NCI-H1436 (cell line): ENCODE measurements at places on chromosomes 13 and 19.

GRCh38 chr13:52449331-52450011 lies 963 bp downstream of the VPS36 start:
- DNase-seq, result no peak

DNA sequence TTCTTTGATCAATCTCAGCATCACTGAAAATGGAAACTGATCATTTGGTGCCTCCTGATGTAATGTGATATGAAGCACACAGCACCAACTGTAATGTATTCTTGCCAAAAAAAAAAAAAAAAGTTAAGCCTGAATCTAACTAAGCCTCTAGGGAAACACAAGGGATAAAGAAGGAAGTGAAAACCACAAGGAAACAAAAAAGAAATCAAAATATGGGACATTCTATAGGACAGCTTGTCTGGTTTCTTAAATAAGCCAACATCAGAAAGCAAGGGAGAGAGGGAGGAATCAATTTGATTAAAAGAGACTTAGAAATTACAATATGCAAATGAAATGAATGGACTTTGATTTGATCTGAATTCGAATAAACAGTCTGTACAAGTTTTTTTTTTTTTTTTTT lies 20.6 kb upstream of the METTL21C start:
- DNase-seq, result no peak

DNA sequence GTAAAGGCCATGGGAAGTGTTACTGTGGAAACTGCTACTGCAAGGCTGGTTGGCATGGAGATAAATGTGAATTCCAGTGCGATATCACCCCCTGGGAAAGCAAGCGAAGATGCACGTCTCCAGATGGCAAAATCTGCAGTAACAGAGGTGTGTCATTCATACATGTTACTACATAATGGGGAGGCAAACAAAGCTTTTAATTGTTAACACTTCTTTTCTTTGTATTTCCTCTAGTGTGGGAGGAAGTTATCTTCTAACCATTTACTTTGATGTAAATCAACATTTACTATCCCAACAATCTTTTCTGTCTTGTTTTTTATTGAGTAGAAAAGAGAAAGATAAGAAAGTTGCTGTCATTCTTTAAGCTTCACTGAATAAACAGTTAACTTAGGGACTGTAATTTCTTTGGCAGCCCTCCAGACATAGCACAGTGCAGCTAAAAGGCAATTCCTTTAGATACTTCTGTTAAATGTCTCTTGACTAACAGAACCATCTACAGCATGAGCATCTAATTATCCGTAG lies 126.9 kb downstream of the ITGBL1 start:
- DNase-seq, result peak; percentile 29

DNA sequence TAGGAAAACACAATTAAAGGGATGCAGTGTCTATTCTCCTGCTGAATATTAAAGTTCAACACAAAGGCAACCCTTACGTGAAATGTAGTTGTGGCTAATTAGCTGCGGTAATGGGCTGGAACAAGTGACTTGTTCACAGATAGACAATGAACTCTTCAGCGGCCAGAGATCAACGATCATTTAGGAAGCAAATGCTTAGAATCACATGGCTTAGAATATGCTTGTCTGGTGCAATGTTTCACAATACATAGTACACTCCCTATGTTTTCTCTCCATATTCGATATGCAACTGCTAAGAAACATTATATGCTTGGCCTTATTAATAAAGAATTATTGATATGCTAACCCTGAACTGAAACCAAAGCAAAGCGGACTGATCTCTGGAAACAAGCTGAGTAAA lies 25.7 kb upstream of the MTUS2 start:
- no peak for DNase-seq

DNA sequence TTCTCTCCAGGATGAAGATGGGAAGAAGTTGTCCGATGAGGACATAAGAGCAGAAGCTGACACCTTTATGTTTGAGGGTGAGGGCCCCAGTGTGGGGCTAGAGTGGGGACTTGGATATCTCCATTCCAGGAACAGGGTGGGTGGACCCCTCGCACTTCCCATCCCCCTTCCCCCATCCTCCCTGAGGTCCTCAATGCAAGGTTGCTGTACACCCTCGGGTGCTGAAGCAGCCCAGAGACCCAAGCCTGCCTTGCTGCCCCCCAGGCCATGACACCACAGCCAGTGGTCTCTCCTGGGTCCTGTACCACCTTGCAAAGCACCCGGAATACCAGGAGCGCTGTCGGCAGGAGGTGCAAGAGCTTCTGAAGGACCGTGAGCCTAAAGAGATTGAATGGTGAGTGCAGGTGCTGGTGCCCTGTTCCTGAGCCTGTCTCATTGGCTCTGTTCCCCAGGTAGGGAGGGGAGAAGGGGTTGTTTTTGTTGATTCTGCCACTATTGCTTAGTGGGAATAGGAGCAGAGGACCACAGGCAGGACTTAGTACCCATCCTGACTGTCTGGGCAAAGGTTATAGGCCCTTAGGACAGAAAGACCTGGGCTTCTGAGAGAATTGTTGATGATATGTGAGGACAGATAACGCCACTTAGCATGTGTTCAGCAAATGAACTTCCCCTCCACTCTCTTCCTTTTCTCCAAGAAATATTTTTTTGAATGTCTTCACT lies 12.0 kb downstream of the CYP4F3 start:
- DNase-seq, result no peak

DNA sequence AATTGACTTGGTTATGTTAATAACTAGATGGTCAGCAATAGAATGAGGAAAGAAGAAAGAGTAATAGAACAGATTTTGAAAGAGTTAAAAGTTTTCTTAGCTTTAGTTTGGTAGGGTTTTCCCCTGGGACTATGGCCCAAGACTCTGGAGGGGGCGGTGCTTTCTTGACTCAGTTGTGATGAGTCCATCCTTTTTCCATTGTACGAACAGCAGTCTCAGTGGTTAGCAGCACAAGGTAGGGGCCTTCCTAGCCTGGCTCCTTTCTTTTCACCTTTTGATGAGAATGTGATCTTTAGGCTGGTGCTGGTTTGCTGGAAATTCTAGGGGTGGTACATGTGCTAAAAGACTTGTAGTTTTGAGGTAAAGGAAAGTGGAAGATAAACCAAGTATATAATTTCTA lies 38.8 kb downstream of the ZNF506 start:
- DNase-seq, result no peak

- peak; percentile 87 for DNase-seq
Measured at GRCh38 chr19:17260842-17261325, 3.7 kb downstream of the USHBP1 start.

DNA sequence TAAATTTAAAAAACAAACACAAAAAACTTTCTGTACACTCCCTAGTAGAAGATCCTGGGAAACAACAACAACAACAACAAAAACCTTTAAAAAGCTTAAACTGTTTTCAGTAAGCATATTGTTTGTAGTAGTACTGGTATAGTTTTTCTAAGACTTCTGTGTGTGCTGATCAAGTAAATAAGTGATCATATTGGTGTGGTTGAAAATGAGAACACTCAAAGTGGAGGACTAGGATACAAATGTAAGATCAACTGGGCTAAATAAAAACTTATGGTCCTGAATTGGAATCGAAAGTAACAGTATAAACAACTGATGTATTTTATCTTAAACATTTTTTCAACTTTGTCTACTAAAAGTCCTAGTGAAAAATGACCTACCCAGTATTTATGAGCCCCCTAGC lies 135.5 kb downstream of the FOXO1 start:
- no peak for DNase-seq

GRCh38 chr13:75764251-75764925 lies 128.3 kb downstream of the LMO7 start:
- no peak for DNase-seq

- no peak for DNase-seq
Measured at GRCh38 chr13:36417331-36417730, 15.0 kb upstream of the CCNA1 start.

GRCh38 chr13:62933809-62934208 lies 1518.2 kb upstream of the PCDH20 start:
- DNase-seq, result no peak

DNA sequence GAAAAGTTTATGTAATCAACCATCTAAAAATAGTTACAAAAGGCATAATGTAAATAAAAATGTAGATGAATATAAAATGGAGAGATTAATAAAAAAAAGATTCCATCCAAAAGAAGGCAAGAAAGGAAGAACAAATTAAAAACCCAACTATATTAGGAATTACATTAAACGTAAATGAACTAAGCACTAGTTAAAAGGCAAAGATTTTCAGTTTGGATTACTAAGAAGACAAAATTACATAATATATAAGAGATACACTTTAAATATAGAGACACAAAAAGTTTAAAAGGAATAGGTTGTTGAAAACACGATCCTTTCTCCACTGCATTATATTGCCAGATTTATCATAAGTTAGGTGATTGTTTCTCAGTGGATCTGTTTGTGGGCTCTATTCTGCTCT lies 27.3 kb downstream of the NUFIP1 start:
- DNase-seq, result no peak
